ENCODE measurements at places on chromosomes 5 and 9.

DNA sequence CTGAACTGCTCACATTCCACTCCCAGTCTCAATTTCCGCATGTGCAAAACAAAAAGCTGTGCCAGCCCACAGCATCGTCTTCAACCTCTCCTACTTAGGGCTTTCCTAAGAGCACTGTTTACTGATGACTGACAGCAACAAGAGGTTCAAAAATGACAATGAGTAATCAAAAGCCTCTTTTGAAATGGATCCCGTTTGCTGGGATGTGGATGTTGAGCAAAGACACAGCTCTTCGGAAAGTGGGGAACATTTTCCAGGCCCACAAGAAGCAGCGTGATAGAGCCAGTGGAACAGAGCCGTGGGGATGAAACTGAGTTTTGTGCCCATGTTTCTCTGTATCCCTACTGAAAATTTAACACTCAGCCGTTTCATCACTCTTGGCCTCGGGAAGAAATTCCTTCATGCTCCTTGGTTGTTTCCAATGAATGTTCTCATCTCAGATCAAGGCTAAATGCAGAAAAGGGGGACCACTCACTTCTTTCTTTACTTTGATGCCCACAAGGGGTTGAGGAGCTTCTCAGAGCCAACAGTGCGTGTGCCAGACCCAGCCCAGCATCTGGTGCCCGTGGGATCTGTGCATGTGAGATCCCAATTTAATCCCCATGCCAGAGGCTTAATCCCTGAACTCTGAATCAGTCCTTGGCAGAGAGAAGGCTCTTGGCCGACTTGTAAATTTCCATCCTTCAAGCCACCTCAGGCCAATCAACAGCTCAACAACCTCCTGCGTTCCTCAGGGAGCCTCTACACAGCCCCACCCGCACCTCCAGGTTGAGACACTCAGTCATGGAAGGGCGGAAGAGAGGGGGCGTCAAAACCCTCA lies 230.2 kb upstream of the DAPK1 start:
- DNase-seq = peak; percentile 85

DNA sequence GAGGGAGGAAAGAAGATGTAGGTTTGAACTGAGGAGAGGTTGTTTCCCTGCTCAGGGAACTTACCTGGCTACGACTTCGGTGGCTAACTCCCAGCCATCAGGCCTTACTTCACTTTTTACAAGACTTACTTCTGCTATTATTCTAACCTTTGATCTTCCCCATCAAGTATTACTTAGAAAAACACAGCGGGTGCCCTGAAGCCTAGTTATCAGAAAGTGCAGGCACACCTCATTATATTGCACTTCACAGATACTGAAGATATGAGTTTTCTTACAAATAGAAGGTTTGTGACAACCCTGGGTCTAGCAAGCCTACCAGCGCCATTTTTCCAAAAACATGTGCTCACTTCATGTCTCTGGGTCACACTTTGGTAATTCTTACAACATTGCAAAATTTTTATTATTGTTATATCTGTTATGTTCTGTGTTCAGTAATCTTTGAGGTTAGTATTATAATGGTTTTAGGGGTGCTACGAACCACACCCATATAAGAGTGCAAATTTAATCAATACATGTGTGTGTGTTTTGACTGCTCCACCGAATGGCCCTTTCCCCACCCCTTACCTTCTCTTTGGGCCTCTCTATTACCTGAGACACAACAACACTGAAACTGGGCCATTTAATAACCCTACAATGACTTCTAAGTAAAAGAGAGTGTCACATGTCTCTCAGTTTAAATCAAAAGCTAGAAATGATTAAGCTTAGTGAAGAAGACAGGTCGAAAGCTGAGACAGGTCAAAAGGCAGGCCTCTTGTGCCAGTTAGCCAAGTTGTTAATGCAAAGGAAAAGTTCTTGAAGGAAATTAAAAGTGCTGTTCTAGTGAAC lies 2102.7 kb upstream of the WWC1 start:
- DNase-seq = no peak

GRCh38 chr5:138872841-138873465 lies 2.2 kb downstream of the LRRTM2 start:
- no peak for DNase-seq

- no peak for DNase-seq
These were observed 122.2 kb downstream of the SLIT3 start for GRCh38 chr5:169178754-169179153.

DNA sequence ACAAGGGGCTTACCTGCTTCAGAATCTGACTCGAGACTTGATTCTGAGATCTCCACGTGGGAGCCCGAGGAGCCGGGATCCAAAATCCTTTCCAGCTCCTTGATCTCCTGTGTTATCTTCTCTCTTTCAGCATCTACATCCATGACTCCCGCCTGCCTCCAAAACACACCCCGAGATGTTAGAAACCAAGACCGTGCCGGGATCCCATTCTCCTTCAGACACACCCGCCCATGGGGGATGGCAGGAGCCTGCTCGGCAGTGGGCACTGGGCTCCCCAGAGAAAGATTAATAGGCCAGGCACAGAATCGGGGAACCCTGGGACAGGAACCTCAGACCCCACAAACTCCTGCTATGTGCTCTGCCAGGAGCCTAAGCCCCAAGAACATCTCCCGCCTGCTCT lies 1.7 kb downstream of the SNAPC4 start:
- no peak for DNase-seq
